ENCODE measurements at places on chromosomes 6 and 20.

GRCh38 chr6:33702345-33702977, 9.0 kb downstream of the UQCC2 start:
- DNase-seq = peak; percentile 24

GRCh38 chr20:50278377-50278683, 87.7 kb downstream of the CEBPB start:
- no peak for DNase-seq

DNA sequence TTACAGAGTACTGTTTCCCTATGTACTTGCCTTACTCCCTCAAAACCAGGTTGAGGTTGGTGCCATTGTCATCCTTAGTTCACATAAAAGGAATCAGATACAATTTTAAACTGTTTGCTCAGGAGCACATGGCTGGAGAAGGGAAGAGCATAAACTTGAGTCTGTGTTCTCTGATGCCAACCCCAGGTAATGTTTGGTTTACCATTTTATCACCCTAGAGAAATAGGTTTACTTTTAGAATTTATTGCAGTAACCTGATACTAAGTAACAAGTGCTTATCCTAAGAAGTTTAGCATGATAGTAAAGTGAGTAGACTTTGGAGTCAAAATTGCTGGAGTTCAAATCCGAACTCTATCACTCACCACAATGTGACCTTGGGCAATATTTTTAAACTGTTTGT, 86.3 kb downstream of the RFPL4B start:
- DNase-seq = no peak

DNA sequence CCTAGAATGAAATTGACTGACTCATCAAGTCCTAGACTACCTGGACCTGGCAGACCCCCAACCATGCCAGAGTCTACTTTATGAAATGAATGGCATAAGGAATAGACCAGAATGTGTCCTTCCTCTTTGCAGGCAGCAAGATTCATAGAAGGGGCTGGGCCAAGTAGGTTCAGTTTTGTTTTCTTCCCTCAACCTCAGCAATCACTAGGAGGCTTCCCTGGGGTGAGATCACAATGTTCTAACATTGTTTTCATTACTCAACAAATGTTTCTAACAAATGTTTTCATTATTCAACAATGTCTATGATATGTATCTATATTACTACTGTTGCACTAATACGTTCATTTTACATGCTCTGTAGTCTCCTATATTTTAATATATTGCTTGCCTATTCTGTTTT, 8.4 kb upstream of the FAM162B start:
- DNase-seq = no peak

DNA sequence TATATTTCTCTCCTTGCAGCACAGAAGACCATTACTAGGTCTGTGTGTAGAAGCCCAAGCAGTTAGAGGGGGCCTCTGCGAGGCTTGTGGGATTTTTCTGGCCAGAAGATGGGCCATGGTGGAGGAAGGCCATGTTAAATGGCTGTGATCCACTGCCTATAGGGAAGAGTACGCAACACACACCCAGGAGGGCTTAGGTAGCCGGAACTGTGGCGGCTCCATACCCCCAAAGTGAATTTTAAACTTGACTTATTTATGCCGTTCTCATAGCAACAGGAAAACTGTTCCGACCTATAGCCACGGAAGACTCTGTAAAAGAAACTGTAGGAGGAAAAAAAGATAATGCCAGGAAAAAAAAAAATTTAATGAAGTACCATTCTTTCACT, 69.5 kb downstream of the SLX4IP start:
- DNase-seq = no peak

DNA sequence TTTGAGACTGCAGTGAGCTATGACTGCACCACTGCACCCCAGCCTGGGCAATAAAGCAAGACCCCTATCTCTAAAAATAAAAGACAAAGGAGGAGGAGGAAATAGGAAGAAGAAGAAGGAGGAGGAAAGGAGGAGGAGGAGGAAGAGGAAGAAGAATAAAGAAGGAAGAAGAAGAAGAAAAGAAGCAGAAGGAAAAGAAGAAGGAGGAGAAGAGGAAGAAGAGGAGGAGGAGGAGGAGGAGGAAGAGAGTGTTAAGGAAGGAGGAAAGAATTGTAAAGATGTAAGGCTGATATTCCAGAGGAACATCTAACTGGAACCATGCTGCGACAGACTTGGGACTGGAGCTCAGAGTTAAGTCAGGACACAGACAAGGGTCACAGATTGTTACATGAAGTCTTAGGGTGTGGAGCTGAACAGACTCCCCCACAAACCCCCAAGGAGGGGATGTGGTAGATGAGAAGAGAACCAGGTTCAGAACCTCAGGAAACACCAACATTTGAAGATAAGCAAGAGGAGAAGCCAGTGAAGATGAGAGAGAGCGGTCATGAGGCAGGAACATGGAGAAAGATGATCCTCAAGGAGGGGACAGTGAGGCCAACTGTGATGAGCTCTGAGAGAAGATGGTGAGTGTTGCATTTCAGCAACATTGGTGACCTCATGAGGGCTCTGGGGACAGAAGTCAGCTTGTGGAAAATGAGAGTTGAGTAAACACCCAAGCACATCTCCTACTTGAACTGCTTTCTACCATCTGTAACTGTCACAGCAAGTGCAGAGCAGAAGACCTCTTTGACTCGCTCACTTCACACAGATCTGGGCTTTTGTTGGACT, 118.2 kb downstream of the CD164 start:
- DNase-seq = no peak

- DNase-seq = no peak
Measured at GRCh38 chr20:61980647-61981583, 84.8 kb downstream of the TAF4 start.

- no peak for DNase-seq
Measured at GRCh38 chr6:117733341-117733740, 58.1 kb downstream of the NUS1 start.

DNA sequence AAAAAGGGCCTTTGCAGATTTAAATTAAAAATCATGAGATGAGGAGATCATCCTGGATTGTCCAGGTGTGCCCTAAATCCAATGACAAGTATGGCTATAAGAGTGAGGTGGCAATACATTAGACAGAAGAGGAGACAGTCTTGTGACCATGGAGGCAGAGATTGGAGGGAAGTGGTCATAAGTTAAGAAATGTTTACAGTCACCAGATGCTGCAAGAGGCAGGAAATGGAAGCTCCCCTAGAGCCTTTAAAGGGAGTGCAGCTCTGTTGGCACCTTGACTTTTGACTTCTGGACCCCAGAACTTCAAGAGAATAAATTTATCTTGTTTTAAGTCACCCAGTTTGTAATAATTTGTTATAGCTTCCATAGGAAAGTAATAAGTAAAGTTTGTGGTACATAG, 61.1 kb downstream of the HMGN3 start:
- DNase-seq = no peak

GRCh38 chr6:18186540-18187250, 31.5 kb downstream of the KDM1B start:
- DNase-seq = no peak

DNA sequence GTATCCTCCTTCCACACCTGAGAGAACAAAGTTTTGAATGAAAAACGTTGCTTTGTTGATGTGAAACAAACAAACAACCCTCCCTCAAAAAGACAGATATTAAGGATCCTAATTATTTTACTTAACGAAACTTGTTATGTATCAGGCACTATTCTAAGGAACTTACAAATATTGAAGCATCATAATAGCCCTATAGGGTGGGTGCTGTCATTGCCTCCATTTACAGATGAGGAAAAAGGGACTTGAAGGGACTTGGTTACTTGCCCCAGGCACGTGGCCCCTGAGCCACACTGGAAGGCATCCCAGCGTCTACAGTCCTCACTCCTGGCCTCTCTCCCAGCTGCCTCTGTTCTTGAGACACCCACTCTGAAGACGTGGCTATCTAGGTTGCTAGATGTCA, 20.2 kb upstream of the OLIG3 start:
- DNase-seq = no peak

GRCh38 chr20:53098621-53099020, 126.5 kb downstream of the TSHZ2 start:
- DNase-seq = no peak

GRCh38 chr20:44070139-44070900, 116.7 kb downstream of the JPH2 start:
- DNase-seq = no peak

DNA sequence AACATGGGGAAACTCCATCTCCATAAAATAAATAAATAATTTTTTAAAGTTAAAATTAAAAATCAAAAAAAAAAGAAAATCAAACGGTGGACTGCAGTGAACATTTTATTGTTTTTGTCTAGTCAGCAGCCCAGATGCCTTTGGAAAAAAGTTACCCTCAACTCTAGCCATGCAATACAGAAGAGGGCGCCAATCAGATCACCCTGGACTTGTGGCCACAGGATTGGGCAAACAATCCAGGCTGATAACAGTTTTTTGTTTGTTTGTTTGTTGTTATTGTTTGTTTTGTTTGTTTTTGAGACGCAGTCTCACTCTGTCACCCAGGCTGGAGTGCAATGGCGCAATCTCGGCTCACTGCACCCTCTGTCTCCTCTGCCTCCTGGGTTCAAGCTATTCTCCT, 30.5 kb upstream of the NELFCD start:
- DNase-seq = no peak

DNA sequence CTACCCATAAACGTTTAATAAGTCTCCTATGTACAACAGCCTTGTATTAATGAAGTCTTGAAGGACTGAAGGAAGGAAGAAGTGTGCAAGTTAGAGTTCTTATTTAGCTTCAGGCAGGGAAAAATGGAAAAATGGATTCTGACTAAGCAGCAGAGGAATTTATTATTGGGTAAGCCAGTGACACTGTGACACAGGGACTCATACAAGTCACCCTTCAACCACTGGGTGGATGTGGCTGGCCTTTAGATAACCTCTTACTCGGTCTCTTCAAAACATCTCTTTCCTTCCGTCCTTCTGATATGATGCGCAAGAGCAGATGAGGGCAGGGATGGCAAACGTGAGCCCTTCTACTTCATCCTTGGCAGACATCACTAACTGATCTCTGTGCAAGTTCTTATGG, 145.6 kb downstream of the DHX35 start:
- DNase-seq = peak; percentile 3

DNA sequence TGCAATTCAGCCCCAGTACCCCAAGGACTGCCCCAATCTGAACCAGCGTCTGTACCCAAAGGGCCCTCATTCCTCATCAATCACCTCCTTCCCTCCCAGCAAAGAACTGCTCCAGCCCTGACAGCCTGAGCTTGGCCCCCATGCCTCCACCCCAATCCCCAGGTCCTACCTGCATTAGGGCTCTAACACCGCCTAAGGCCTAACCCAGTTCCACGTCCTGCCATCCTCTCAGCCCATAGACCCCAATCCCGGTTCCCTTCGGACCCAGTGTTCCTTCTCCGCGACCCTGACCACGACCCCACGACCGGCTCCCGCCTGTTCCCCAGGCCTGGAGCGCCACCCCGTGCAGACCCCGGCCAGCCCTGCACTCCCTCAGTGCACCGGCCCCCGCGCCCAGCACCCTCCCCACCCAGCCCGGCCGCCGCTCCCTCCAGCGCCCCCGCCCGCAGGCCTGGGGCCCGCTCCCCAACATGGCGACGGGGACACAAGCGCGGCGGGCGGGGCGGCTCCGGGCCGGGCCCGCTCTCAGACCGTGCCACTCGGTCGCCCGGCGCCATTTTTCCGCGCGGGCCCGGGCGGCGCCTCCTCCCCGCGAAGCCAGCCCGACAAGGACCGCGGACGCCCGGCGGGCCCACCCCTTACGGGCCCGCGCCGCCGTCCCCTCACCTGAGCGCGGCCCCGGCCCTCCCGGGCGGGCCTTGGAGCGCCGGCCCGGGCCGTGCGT, 483 bp downstream of the NCOA6 start:
- DNase-seq = peak; percentile 41

- DNase-seq = no peak
Measured at GRCh38 chr6:84150705-84151104, 76.7 kb downstream of the CEP162 start.

- no peak for DNase-seq
Measured at GRCh38 chr6:13267142-13267651, 61.1 kb downstream of the TBC1D7 start.

GRCh38 chr6:1622220-1622850, 12.6 kb downstream of the FOXC1 start:
- no peak for DNase-seq

GRCh38 chr20:57749869-57750268, 40.1 kb upstream of the PMEPA1 start:
- no peak for DNase-seq

GRCh38 chr6:25934156-25934555, 3.7 kb upstream of the SLC17A2 start:
- no peak for DNase-seq

DNA sequence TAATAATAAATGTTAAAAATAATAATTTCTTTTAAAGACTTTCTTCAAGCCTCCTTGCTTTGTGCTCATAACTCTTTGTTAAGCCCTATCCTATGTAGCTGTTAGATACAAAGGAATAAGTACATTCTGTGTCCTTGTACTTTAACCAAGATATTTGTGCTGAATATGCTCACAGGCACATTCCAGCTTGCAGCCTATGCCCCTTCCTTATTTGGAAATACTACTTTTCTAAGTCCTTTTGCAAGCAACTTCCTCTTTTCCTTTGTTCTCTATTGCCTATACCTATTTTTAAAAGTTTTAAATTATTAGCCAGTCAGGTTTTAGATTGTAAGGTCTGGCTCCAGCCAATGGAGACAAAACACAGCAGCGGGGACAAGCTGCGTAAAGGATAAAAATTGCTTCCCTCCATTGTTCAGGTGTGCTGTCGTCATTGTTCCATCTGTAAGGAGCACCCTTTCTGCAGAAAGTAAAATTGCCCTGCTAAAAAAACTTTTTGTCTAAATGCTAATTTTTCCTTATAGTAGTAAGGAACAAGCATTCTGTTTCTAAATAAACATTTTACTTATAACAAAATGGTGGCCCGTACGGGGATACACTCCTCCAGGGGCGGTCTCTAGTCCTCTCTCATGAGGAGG, 80.2 kb downstream of the SYTL3 start:
- DNase-seq = no peak

All from LoVo (cell line).